ENCODE measurements at places on chromosomes 7 and 10.

DNA sequence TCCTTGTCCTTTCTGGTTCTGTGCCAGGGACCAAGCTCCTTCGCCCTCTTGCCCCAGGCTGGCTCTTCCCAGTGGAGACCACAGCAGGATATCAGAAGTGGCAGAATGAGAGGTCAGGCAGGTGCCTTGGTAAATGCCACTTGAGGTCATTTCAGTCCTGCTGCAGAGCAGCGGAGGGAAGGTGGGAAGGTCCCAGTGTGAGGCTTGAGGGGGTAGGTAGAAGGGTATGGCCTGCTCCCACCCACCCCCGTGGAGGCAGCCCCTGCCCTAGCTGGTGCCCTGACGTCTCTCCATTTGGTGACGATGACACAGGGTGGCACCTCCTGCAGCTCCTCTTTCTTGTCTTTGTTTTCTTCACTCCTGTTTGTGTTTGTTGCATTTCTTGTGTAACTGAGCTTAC, 538.8 kb downstream of the TCERG1L start:
- DNase-seq: no peak

- no peak for DNase-seq
These were observed 37.0 kb upstream of the ZMIZ1 start for GRCh38 chr10:79031723-79032122.

GRCh38 chr10:34816501-34817002, 1.5 kb upstream of the PARD3 start:
- DNase-seq: no peak

DNA sequence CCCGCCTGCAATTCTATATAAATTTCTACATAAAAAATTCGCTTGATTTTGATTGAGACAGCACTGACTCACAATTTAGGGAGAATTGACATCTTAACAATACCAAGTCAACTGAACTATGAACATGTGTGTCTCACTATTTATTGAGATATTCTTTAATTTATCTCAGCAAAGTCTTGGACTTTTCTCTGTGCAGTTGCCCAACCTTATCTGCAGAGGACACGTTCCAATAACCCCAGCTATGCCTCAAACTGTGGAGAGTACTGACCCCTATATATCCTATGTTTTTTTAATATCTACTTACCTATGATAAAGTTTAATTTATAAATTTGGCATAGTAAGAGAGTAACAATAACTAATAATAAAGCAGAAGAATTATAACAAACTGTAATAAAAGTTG, 69.4 kb upstream of the PIP4K2A start:
- no peak for DNase-seq

DNA sequence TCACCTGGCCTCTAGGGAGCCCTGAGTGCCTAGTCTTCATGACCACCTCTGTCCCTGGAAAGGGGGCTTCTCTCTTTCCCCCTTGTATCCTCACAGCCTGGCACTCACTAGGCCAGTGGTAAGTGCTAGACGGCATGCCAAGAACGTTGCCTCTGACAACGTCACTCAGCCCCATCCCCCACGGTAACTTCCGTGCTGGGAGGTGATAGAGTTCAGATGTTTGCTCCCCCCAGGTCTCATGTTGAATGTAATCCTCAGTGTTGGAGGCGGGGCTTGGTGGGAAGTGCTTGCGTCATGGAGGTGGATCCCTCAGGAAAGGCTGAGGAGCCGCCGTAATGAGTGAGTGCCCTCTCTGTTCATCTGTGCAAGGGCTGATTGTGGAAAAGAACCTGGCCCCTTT, 343.3 kb upstream of the MKI67 start:
- DNase-seq: no peak
